NCI-H1105 (cell line): ENCODE measurements at places on chromosomes 5 and 9.

GRCh38 chr5:122183788-122184170 lies 54.4 kb downstream of the ZNF474 start:
- DNase-seq: no peak

- DNase-seq: no peak
Observed at GRCh38 chr5:158746979-158747378, 352.7 kb downstream of the EBF1 start.

GRCh38 chr5:78549043-78549442 lies 99.5 kb downstream of the LHFPL2 start:
- DNase-seq: no peak

DNA sequence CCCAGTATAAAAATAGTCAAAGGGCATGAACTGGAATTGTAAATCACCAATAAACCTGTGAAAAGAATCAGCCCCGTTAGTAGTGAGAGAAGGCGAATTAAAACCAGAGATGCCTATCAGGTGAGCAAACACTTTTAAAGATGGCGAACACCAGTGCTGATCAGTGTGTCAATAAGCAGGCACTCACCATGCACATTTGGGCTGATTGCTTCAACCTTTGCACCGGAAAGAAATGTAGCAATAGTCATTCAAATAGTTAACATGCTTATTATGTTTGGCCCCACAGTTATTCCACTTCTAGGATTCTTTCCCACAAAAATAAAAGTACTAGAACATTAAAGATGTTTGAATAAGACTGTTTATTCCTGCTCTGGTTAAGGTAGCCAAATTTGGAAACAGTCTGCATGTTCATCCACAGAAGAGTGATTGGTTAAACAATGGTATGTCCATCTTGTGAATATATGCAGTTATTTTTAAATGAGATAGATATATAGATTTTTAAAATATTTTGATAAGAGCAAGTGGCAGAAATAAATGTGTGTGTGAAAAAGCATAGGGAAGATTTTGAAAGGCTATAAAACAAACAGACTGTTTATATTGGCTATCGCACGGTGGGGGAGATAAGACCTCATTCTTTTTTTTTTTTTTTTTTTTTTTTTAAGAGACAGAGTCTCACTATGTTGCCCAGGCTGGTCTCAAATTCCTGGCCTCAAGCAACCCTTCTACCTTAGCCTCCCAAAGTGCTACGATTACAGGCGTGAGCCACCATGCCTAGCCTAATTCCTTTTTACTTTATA lies 112.2 kb downstream of the PIP5K1B start:
- no peak for DNase-seq

- no peak for DNase-seq
Observed at GRCh38 chr5:120740989-120741388, 276.9 kb downstream of the PRR16 start.

- DNase-seq: peak; percentile 87
Observed at GRCh38 chr5:90529194-90529938, at the start of gene LYSMD3. Gene LYSMD3 (minus strand): TSS chr5:90529584. CDS start chr5:90525289, 4,295 bp downstream.

DNA sequence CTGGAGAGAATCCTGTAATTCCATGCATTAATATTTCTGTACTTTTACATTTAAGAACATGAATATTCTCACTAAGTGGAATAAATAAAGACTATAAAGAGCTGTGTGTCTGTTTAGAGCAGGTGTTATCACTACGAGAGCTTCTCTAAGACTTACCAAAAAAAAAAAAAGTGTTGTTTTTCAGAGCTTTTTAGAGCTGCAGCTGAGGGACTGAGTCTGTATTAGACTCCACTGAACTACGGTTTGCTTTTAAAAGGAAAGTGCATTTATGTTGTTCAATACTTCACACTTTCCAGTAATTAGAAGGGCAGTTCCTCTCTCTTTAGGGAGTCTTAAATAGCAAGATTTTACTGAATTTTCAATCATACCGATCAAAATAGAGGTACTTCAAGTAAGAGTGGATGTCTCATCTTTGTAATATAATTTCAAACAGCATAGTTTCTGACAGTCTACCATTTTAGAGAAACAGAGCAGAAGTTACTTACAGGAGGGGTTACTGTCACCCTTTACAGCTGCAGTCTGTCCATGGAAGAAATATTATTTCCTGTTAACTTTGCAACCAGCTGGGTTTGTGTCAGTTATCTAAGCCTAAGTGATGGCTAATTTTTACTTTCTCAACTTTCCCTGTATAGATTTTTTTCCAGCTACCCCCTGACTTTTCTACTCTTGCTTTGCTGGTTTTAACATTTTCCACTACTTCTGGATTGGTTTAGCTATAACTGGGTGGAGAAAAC lies 2.4 kb downstream of the SYK start:
- DNase-seq: no peak

- DNase-seq: no peak
Observed at GRCh38 chr5:962801-963200, 45.8 kb upstream of the NKD2 start.

- DNase-seq: no peak
Observed at GRCh38 chr5:124436294-124436693, 310.1 kb downstream of the ZNF608 start.

DNA sequence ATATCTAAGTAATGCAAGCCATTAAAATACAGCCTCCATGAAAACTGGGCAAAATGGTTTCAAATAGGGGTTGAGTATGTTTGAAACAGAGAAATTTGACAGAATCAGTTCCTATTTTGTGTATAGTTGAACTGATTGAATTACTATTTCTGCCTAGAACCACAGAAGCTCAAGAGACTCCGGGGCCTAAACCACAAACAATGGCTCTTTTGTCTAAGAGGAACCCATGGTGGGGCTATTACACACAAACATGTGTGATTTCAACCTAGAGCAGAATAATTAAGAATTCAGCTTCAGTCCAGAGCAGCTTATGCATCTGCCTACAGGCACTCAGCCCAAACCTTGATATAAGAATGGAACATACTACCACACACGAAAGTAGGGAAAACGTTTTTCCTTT lies 171.2 kb upstream of the MPDZ start:
- DNase-seq: no peak

- no peak for DNase-seq
Observed at GRCh38 chr9:127963041-127963358, 17.8 kb downstream of the EEIG1 start.

DNA sequence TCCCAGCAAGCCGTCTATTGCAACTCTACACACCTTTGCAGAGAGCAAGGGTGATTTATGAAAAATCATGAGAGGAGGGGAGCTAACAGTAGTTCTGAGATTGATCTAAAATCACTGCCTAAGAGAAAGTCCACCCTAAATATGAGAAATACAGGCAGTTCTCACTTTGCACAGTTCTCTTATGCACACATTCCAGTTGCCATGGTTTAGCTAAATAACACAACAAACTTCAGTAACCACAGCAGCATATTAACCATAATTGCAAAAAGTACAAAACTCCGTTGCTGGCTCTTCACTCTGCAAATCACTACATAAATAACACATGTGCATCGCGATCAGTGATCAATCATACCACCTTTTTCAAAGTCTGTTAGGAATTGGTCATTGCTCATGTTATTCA lies 31.1 kb downstream of the PGGT1B start:
- DNase-seq: no peak

GRCh38 chr9:36840898-36841536 lies 193.1 kb downstream of the PAX5 start:
- DNase-seq: no peak

- no peak for DNase-seq
Observed at GRCh38 chr9:83430681-83431080, 107.5 kb downstream of the FRMD3 start.

DNA sequence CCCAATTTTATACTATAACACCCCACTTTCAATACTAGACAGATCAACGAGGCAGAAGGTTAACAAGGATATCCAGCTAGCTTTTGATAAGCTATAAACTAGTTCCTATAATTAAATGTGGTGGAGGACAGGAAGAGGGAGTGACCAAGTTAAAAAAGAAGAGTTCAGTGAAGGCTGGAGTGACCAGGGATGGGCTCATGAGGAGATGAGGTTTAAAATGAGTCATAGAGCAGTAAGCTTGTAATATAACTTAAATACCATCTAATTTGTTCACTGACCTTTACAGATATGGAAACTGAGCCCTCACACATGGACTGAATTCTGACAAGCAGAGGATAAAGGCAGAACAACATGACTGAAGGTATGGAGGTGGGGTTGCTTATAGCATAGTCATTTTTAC lies 284.5 kb downstream of the SPATA31D1 start:
- DNase-seq: no peak

GRCh38 chr9:107090218-107090617 lies 192.9 kb upstream of the RAD23B start:
- no peak for DNase-seq

- no peak for DNase-seq
Observed at GRCh38 chr9:130220352-130220751, 45.2 kb upstream of the HMCN2 start.

DNA sequence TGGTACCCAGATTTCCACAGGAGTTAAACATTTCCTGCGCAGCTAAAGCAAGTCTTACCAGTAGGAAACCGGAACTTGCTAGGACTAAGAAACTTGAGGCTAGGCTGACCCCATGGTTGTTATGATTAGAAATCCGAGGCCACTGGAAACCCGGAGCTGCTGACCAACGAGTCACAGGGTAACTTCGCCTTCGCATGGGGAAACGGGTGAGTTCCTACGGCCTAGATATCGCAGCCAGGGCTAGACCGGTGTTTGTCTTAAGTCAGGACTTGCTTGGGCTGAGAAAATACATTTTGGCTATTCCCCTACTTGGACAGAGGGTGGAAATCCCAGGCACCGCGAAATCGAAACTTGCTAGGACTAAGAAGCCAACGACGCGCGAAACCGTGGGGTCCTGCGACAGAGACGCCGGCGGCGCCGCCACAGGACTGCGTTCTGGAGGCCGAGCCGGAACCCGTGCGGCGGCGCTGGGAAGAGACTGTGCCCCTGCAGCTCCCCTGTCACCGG lies 1.6 kb upstream of the ANXA2R start:
- peak; percentile 70 for DNase-seq

GRCh38 chr5:31049936-31050704 lies 143.4 kb upstream of the CDH6 start:
- DNase-seq: no peak

DNA sequence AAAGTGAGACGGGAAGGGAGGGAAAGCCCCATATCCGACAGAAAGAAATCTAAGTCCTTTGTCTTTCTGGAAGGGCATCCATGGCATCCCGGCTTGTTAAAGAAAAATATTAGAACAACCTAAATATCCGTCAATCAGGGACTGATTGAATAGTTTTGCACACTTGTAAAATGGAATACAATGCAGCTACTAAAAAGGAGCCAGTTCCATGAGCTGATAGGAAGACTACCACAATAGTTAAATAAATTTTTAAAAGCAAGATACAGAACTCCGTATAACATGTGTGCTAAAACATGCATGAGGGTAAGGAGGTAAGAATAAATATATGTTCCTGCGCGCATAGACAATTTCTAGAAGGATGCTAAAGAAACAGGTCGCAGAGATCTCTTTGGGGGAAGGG lies 12.8 kb upstream of the GNPDA1 start:
- DNase-seq: no peak

GRCh38 chr9:99437145-99437544 lies 215.1 kb downstream of the SEC61B start:
- no peak for DNase-seq

GRCh38 chr9:126702151-126703001 lies 88.6 kb downstream of the LMX1B start:
- DNase-seq: no peak

- DNase-seq: no peak
Observed at GRCh38 chr9:5643005-5643624, 14.2 kb downstream of the RIC1 start.

DNA sequence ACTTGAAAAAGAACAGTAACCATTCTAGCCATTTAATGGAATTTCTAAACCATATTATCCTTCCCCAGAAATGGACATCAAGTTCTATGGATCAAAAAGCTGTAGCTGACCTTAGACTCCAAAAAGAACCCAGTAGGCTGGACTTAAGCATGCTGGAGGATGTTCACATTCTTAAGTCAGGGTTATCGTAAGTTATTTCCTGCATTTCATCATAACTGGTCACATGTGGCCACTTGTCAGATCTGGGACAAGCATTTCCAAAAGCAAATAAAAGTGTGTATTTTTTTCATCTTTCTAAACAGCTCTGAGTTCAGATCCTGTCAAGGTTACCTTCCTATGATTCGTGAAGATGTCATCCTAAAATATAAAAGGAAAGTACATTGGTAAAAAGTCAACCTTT lies 274.5 kb upstream of the PTGER4 start:
- DNase-seq: no peak

- DNase-seq: no peak
Observed at GRCh38 chr9:13567833-13568232, 288.3 kb upstream of the MPDZ start.

DNA sequence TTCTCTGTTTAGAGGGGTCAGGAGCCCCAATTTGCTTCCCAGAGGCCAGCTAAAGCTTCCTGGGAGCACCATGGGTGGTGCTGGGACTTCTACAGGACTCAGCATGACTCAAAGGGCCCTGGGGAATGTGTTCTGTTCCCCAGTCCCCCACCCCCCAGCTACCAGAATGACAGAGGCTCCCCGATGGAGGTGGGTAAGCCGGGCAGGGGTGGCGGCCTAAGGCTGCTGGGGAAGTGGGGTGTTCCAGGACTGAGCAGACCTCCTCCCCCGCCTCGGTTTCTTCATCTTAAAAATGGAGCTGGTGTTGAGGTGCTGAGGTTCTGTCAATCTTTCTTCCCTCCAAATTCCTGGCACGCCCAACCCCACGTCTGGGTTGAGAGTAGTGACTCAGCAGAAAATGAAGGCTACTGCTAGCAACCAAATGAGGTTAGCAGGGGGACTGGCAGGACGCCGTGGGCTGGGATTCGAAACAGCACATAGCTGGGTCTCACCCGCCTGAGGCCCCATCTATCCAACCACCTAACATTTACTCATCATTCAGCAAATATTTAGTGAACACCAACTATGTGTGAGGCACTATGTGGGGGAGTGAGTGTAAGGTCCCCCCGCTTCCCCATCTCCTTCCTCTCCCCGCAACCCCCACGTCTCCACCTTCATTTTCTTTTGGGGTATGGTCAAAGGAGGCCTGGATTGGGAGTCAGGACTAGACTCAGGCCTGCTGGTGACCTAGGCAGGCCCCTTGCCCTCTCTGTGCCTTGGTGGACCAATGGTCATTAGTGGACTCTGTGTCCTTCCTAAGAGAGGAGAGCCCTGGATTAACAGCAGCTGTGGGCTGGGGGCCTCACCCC lies 50.2 kb downstream of the C9orf50 start:
- no peak for DNase-seq

DNA sequence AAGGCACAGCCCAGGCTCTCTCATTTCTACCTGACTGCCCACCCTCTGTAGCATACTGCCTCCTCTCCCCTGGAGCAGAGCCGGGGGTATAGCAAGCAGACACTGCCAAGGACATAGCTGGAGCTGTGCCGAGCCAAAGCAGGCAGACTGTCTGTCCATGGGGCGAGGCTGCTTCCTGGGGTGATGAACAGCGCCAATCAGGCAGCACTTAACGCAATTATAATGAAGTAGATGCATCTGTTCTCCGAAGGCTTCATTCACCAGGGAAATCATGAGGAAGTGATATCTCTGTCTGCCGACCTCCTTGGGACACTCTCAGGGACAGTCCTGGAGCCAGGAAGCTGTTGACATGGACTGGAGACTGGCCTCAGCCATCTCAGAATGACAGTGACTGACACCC lies 230.7 kb downstream of the ASTN2 start:
- no peak for DNase-seq
